ACHN (cell line): ENCODE measurements at places on chromosomes 5 and 9.

- no peak for DNase-seq
These were observed 38.3 kb downstream of the PNPLA7 start for GRCh38 chr9:137511758-137512463.

GRCh38 chr9:27204578-27204977 is 92.4 kb downstream of the EQTN start:
- no peak for DNase-seq

GRCh38 chr5:16994565-16994964 is 58.5 kb upstream of the MYO10 start:
- DNase-seq = no peak

- DNase-seq = no peak
These were observed 449.5 kb upstream of the TRPC7 start for GRCh38 chr5:136814619-136815378.
